LHCN-M2 (cell line): ENCODE measurements at places on chromosomes 2 and 18. TPM values are rescaled to one million over a fixed set of nuclear protein-coding genes. Genes with fewer than 3 reads are reported as not detected.

ABHD1 gene
- 0.17 TPM in 1 of 2 replicates, not detected in the other for total RNA-seq

AKAIN1 gene
- not detected in 2 replicates for total RNA-seq

SLC23A3 gene
- 0.06 TPM in 1 of 2 replicates, not detected in the other for total RNA-seq

ALPP gene
- not detected in 2 replicates for total RNA-seq

IL36B gene
- total RNA-seq = not detected in 2 replicates

GRCh38 chr2:134438371-134438770 is 184.5 kb downstream of the MGAT5 start:
- no peak for DNase-seq

- peak; percentile 75 for DNase-seq
These were observed 137.7 kb upstream of the PKDCC start for GRCh38 chr2:41910126-41910525.

GRCh38 chr2:218291318-218292047 is 820 bp downstream of the TMBIM1 start:
- DNase-seq = no peak

GRCh38 chr18:55396267-55396905 is 191.6 kb downstream of the TCF4 start:
- DNase-seq = no peak

DNA sequence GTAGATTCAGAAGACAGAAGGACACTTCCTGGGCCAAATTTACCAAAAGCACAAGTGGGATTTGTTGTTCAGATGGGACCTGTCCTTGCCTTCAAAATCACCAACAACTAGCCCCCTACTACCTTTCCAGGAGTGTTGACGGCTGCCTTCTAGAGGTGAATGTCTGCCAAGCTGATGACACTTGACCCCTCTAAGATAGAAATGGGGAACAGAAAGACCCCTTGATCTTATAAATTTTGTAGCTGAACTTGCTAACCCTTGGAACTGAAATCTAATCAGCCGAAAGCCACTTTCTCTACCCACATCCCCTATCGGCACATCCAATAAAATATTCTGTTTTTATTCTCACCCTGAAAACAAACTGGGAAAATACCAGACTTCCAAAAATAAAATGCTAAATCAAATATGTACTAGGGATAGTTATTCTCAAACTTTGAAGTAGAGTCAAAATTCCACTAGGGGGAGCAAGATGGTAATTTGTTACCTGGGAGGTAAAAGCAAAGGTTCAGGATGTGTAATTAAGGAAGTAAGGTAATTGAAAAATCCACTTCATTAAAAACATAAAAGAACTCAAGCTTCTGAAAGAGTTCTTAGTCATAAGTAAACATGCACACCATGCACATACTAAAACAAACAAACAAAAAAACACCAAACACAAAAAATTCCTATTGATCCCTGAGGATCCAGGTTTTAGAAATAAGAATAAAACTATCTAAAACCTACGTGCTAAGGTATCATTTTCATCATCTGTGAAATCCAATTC is 119.2 kb downstream of the ANKRD44 start:
- peak; percentile 33 for DNase-seq

GRCh38 chr2:150759106-150759505 is 271.6 kb upstream of the RND3 start:
- DNase-seq = no peak

- DNase-seq = no peak
These were observed 32.1 kb downstream of the ATOH8 start for GRCh38 chr2:85785871-85786270.

- no peak for DNase-seq
These were observed 497 bp downstream of the CHRND start for GRCh38 chr2:232526372-232526941.
